ENCODE measurements at places on chromosomes 13 and 19.

DNA sequence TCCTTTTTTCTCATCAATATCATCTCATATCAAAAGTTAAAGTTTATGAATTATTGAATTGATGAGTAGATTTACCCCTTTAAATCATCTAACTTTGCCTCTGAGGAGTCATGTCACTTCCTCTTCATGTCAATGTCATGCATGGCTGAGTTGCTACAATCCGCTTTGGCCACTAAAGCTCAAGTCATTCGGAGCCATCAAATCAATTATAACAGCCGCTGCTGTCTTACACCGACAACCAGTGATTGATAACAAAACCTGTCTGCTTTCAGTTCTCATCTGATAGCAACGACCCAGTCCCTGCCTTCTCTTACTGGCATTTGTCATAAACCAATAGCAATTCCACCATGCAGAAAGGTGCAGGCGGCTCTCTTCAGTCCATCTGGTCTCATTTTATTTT, 429.3 kb downstream of the DIAPH3 start:
- DNase-seq: no peak

- DNase-seq: no peak
Measured at GRCh38 chr13:20435616-20436368, 89.9 kb downstream of the CRYL1 start.

- DNase-seq: no peak
Measured at GRCh38 chr13:36251526-36251925, 37.2 kb upstream of the SOHLH2 start.

DNA sequence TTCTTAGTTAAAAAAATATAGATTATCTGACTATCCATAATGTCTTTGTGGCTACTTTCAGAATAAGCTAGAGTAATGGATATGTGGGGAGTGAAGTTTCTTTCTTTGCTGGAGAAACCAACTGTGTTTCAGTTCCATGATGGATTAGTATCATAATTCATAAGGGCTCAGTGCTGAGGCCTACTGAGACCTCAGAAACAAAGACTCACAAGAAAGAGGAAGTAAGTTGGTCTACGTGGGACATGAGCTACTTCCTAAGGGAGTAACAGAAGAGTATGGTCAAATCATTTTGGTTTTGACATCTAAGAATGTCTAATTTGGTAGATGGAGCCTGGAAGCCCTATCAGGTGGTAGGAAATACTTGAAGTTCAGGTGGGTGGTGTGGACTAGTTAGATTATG, 99.0 kb upstream of the HTR2A start:
- DNase-seq: no peak

GRCh38 chr19:47700934-47701716, 12.1 kb upstream of the EHD2 start:
- DNase-seq: no peak

- DNase-seq: no peak
Measured at GRCh38 chr13:50915565-50915964, 6.0 kb downstream of the RNASEH2B start.

GRCh38 chr19:18604820-18605159, 1.8 kb downstream of the CRLF1 start:
- DNase-seq: no peak

DNA sequence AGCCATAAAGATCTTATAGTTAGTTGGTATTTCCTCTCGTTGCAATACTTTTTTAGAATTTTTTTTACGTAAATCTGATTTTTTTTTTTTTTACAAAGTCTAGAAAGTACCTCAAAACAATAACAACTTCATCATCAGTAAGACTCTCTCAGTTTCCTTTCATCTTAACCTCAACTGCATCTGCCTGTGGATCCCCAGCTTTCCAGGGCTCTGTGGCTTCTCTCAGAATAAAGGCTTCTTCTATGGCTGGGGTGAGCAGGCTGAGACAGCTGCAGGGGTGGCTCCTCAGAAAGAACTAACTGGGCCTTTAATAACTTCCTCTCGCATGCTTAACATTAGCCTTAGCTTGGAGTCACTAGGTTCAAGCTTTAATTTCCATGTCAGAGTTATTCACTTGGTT, 4.2 kb downstream of the ZNF506 start:
- no peak for DNase-seq

- no peak for DNase-seq
Measured at GRCh38 chr19:29687897-29688728, 22.9 kb downstream of the PLEKHF1 start.

DNA sequence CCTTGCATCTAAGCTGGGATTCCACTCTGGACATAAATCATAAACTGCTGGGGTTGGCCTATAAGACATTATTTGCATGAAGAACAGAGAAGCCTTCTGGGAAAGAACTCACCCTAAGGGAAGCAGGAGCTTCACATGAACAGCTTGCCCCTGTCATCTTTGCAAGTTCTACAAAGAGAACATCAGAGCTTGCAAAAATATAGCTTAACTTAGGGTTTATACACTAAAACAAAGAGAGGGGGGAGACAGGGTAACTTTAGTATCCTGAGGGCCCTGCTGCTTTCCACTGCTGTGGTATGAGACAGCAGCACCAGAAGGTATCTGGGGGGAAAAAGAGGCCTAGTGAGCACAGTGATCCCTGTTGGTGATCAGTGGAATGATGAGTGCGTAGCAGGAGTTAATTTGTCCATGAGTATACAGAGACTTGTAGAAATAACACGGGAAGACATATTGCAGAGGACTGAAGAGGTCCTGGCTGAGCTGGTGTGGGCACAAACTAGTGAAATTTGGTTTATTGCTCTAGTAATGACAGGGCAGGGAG, 116.1 kb upstream of the TSC22D1 start:
- DNase-seq: no peak

DNA sequence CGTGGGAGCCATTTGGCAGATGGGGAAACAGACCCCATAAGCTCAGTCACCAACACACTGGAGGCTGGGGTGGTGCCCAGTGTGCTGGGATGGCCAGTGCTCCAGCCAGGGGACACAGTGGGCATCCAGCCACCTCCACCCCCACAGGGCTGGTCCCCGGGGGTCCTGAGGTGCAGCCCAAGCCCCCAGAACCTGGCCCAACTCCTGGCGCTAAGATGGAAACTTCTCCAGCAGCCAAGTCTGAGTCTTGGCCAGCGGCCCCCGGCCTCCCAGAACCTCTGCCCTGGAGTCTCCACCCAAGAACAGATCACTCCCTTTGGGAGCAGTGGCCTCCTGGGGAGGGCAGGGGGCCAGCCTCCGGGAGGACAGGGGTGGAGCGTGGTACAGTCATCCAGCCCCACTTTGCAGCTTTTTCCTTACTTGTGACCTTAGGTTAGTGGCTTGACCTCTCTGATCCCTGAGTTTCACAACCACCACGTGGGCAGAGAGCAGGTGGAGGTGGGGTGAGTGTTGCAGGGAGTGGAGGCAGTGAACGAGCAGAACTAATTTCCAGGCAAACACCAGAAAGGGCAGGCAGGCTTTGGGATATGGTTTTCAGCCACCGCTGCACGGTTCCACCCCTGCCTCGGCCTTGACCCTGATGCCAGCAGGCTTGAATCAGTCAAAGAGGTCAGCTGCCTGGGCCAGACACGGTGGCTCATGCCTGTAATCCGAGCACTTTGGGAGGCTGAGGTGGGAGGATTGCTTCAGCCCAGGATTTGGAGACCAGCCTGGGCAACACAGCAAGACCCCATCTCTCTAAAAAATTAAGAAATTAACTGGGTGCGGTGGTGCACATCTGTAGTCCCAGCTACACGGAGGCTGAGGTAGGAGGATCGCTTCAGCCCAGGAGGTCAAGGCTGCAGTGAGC, 4.3 kb upstream of the NRTN start:
- no peak for DNase-seq

DNA sequence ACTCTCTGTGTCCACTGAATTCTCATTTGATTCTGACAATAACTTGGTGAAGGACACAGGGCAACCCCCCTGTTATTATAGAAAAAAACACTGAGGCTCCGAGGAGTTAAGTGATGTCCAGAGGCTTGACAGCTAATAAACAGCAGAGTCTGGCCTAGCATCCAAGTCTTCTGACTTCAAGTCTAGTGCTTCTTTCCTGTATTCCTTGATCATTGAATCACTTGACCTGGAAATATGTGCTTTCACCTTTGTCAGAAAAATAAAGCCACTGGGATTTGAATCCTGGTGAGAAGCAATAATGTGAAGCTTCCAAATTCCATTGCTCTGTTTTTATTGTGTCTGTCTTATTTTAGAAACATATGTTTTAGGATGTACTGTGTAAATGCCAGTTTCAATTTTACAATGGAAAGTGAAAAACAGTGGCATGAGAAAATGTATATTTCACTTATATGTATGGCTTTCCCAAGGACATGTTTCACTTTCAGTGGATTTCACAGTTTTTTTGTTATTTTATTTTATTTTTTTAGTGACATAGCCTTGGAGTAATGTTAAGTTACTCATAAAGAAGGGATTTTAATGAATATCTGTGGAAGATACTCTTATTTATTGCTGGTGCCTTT, 190.2 kb downstream of the GPC6 start:
- no peak for DNase-seq
